Stomach (tissue), 19 donors: ENCODE measurements at places on chromosomes 3 and 15.

DNA sequence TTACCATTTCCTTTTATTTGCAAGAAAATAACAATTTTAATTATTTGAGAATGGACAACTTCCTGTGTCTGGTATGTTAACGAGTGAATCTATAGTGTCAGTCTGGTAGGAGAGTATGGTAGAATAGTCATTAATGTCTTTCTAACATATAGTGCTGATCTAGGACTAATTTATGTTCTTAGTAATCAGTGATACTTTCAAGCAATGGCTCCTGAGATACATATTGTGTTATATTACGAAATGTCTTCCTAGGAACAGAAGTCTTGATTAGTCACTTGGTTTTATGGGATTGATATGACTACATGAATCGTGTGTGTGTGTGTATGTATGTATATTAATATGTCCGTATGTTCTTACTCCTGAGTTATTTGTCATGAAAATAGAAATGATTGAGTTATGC, 66.6 kb upstream of the PAQR5 start:
- no peaks in the 10 kb centered on the region for H3K4me1 ChIP-seq
- DNase-seq, result no peak
- H3K36me3 ChIP-seq, result no peaks in the 10 kb centered on the region
- no peak overlapping the region for H3K4me3 ChIP-seq
- H3K27me3 ChIP-seq, result no peaks in the 10 kb centered on the region
- no peak overlapping the region for H3K27ac ChIP-seq

- H3K4me1 ChIP-seq, result no peaks in the 10 kb centered on the region
- no peak overlapping the region for H3K27ac ChIP-seq
- H3K27me3 ChIP-seq, result no peaks in the 10 kb centered on the region
- H3K36me3 ChIP-seq, result no peaks in the 10 kb centered on the region
- DNase-seq, result no peak
- H3K4me3 ChIP-seq, result no peak overlapping the region
Measured at GRCh38 chr3:68210635-68211034, 556.2 kb upstream of the SUCLG2 start.

GRCh38 chr3:142259359-142259758, 34.0 kb upstream of the GK5 start:
- H3K27ac ChIP-seq, result no peak overlapping the region
- no peak for DNase-seq
- no peaks in the 10 kb centered on the region for H3K27me3 ChIP-seq
- H3K36me3 ChIP-seq, result no peaks in the 10 kb centered on the region
- H3K4me3 ChIP-seq, result no peak overlapping the region
- H3K4me1 ChIP-seq, result no peaks in the 10 kb centered on the region

GRCh38 chr3:158279609-158280008, 169.7 kb downstream of the RSRC1 start:
- H3K27ac ChIP-seq, result no peak overlapping the region
- no peaks in the 10 kb centered on the region for H3K4me1 ChIP-seq
- H3K4me3 ChIP-seq, result no peak overlapping the region

GRCh38 chr15:29067949-29068348, 182.2 kb downstream of the APBA2 start:
- no peaks in the 10 kb centered on the region for H3K36me3 ChIP-seq
- H3K4me1 ChIP-seq, result no peaks in the 10 kb centered on the region
- no peaks in the 10 kb centered on the region for H3K27me3 ChIP-seq
- no peak overlapping the region for H3K27ac ChIP-seq

- no peak overlapping the region for H3K27ac ChIP-seq
- no peak overlapping the region for H3K4me3 ChIP-seq
- H3K4me1 ChIP-seq, result no peaks in the 10 kb centered on the region
- H3K27me3 ChIP-seq, result no peaks in the 10 kb centered on the region
Measured at GRCh38 chr3:18789734-18790133, 358.6 kb upstream of the KCNH8 start.

DNA sequence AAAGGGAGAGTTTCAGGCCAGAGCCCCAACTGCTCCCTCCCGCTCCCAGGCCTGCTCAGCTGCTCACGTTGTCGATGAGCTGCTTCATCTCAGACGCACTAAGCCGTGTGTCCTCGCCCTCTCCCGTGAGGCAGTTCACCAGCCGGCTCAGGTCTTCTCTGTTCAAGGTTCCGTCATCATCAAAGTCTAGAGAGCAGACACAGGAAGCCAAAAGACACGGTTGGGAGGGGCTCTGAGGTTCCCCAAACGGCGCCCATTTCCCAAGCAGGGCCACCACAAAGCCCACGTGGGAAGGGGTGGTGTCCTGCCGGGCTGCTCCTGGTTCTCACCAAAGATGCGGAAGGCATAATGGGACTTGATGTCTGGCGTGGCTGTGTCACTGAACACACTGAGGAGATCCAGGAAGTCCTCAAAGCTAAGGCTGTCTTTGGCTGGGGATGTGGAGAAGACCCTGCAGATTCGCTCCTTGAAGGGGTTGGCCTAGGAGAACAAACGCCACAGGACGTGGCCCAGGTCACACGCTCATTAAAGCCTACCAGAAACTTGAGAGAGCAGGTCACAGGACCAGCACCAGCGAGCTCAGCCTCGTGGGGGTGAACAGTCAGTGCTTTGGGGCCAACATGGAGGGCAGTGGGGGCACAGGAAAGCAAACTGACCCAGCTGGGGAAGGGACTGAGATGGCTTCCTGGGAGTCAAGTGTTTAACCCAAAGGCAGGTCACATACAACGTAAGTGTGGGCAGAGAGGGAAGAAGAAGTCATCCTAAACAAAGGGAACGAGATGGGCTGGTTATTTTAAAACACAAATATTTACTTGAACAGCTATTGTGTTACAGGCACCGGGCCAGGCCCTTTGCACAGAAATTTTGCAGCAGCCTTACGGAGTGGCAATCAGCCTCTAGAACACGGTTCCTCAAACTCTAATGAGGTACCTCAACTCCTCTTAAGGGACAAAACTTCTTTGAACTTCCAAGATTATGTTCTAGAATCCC, 2.4 kb downstream of the CIB1 start:
- H3K4me3 ChIP-seq, result no peak overlapping the region
- H3K36me3 ChIP-seq, result peaks cover 25% of the 10 kb centered on the region
- H3K27me3 ChIP-seq, result no peaks in the 10 kb centered on the region
- DNase-seq, result peak; percentile 69
- H3K27ac ChIP-seq, result peak overlapping the region; percentile 93

DNA sequence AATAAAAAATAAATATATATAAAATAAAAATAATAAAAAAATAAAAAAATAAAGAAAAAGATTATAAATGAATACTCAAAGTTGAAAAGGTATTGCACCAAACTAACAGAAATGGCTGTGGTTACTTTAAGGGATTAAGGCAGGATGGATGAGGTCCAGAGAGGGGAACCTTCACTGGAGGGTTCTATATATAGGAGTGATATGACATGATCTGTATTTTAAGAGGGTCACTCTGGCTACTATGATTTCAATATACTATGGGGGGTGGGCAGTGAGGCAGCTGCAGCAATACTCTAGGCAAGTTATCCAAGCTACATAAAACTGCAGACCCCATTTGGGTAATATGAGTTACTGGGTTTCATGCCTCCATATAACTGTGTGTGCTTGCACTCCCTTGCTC, 24.6 kb downstream of the ACAD11 start:
- DNase-seq, result no peak
- no peaks in the 10 kb centered on the region for H3K4me1 ChIP-seq
- no peaks in the 10 kb centered on the region for H3K27me3 ChIP-seq
- H3K4me3 ChIP-seq, result no peak overlapping the region

GRCh38 chr15:40900256-40901052, 6.2 kb downstream of the VPS18 start:
- H3K4me1 ChIP-seq, result peaks cover 48% of the 10 kb centered on the region
- H3K27ac ChIP-seq, result no peak overlapping the region
- peaks cover 83% of the 10 kb centered on the region for H3K36me3 ChIP-seq
- H3K4me3 ChIP-seq, result no peak overlapping the region
- DNase-seq, result no peak
- no peaks in the 10 kb centered on the region for H3K27me3 ChIP-seq

DNA sequence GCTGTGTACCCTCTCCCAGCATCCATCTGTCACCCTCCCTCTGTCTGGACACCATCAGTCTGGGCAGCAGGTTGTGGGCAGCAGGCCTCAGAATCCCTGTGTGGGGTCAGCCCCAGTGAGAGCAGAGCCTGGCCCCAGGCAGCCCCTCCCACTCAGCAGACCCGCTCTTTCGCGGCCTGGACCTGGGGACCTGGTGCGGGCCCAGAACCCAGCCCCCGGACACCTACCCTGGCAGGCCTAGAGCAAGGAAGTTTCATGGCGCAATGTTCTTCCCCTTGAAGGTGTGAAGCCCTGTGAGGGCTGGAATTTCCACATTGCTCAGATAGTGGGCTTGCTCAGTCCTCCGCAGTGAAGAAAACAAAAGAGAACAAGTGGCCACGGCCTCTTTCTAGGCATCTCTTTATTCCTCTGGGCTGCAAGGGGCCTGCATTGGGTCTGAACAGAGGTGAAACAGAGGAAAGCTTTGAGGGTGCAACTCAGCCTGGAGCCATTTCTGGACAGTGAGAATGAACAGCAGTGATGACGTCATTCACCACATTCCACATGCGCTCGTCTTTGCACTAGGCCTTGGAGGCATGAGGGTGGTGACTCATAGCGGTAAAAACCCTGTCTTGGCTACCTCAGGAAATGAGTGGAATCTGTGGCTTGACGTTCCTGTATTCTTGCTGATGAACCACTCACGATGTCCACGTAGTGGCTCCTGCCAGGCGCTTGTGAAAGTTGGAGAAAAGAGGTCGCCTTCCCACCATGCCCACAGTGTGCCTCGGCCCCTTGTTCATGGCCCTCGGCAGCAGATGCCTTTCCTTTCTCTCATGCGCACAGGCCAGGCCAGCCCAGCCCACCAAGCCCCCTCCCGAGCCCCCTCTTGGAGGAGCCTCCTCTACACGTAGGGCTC, 66.1 kb downstream of the SLC30A4 start:
- H3K4me1 ChIP-seq, result peaks cover 13% of the 10 kb centered on the region
- H3K27ac ChIP-seq, result peak overlapping the region; percentile 88
- H3K27me3 ChIP-seq, result no peaks in the 10 kb centered on the region
- H3K4me3 ChIP-seq, result no peak overlapping the region
- no peaks in the 10 kb centered on the region for H3K36me3 ChIP-seq
